Stimulated activated CD4-positive, alpha-beta T cell treated with anti-CD3 and anti-CD28 coated beads, Interleukin-15, amount 100 ng/mL, for 1 hour (primary cell): ENCODE measurements at places on chromosomes 2 and 18.

DNA sequence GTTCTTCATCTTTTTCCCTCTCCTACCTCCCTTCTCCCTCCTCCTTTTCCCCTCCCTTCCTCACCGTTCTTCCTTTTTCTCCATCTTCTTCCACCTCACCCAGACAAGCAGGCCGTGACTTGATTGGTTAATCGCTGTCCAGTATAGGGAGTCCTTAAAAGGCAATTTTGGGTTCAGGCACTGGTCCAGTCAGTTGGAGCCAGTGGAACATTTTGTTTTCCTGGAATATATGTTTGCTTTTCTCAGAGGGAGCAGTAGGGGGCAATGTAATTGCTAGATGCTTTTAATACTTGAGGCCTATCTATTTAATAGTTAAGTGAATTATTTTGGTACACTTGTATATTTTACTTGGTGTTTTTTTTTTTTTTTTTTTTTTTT lies 15.0 kb downstream of the ELAC1 start:
- no peak for DNase-seq

DNA sequence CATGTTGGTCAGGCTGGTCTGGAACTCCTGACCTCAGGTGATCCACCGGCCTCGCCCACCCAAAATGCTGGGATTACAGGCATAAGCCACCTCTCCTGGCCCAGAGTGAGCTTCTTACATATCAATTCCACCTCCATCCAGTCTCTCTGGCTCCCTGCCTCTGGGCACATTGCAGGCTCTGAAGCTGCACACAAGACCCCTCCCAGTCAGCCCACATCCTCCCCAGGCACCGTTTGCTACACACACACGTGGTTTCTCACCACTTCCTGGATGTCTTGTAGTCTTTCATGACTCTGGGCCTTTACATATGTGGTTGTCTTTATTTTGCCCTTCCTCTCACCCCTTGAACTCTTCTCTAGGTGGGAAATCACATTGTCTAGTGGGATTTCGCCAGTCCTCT lies 64.0 kb upstream of the CABLES1 start:
- peak; percentile 35 for DNase-seq

- no peak for DNase-seq
Observed at GRCh38 chr2:65842104-65842503, 409.7 kb upstream of the SPRED2 start.

- no peak for DNase-seq
Observed at GRCh38 chr18:46449033-46449432, 208.0 kb downstream of the LOXHD1 start.

- DNase-seq = no peak
Observed at GRCh38 chr2:73494031-73494430, 108.4 kb downstream of the ALMS1 start.

GRCh38 chr18:41004324-41004723 lies 950.7 kb upstream of the PIK3C3 start:
- DNase-seq = no peak

DNA sequence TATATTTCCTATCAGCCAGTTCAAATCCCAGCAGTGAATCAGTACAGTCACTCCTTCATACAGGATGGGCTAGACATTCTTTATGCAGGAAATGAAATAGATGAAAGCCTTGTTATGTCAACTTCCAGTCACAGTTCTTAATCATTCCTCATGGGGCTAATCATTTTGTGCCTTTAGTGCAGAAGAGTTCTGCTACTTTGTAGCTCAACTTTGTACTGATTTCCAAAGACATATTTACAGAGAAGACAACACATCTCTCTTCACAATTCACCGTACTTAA lies 593.9 kb upstream of the NETO1 start:
- no peak for DNase-seq

DNA sequence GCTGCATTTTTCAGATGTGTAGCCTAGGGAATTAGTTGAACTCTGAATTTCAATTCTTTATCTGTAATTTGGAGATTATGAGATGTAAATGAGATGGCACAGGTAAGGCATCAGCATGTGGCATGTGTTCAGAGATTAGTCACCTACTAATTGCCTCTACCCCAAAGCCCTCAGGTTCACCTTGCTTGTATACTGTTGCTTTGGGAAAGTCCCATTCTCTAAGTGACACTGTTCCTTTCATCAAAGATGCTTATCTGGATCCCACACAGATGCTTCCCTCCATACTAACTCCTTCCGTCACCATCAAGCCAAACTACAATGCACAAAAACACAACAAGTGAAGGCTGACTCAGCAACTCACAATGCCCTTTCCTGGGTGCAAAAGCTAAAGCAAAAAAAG lies 143.7 kb downstream of the LRATD1 start:
- DNase-seq = no peak
